Muscle of arm (tissue), 14 donors: ENCODE measurements at places on chromosomes 13 and 19. TPM values are rescaled to one million over a fixed set of nuclear protein-coding genes. Genes with fewer than 3 reads are reported as not detected.

SLC17A7 gene
- 1.2 TPM for polyA plus RNA-seq

DNA sequence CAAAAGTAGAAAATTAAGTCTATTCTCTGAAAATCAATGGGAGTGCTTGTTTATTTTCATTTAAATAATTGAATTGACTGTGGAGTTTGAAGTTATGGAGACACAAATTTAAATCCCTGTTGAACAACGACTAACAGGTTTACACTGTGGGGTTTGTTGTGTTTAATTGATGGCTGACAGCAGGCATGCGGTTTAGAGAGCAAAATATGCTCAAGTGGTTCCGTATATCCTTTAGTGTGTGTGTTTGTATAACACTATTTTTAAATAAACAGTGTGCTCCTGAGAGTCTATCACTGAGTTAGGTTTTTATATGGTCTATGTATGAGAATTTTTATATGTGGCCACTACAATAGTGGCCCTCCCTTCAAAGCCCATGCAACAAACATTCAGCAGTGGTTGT is 332.0 kb downstream of the GPC6 start:
- no peak for DNase-seq

DNA sequence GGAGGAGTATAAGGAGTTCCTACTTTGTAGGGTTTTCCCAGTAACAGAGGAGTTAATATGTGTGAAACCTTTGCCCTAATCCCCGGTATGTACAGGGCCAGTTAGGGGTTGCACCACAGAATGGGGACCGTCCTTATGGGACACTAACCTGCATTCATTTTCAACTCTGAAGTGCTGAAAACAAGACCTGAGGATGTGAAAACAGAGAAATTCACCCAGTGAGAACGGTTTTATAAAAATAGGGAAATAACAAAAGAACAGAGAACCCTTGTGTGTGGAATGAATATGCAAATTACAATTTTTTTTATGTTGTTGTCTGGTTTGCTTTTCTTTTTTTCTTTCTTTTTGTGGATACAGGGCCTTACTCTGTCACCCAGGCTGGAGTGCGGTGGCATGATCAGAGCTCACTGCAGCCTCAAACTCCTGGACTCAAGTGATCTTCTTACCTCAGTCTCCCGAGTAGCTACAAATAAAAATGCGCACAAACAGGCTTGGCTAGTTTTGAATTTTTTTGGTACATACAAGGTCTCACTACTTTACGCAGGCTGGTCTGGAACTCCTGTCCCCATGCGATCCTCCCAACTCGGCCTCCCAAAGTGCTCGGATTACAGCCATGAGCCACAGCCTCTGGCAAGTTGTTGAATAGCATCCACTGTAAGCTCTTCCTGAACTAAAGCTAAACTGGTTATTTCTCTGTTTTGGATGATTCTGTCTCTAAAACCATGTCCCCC is 10.6 kb downstream of the CLC start:
- DNase-seq: no peak

DNA sequence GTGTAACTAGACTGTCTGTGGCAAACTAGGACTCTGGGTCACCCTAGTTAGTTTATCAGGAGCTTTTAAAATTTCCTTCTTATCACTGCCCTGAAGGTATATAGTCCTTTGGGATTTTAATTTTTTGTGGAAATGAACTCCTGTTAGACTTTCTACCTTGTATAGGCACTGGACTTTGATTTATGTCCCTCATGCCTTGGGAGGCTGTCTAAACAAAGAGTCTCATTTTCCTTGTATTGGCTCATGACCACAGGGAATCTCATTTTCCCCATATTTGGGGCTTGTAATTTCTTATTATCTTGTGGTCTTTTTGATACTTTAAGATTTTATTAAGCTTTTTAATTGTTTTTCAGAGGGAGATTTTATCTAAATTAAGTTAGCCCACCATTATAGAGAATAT is 21.4 kb downstream of the KCTD4 start:
- DNase-seq: no peak
